Central memory CD4-positive, alpha-beta T cell (primary cell): ENCODE measurements at places on chromosomes 5 and 9.

GRCh38 chr5:137761566-137761965 lies 7.4 kb upstream of the HNRNPA0 start:
- no peak for DNase-seq

GRCh38 chr9:22216730-22217172 lies 207.6 kb upstream of the CDKN2B start:
- no peak for DNase-seq

DNA sequence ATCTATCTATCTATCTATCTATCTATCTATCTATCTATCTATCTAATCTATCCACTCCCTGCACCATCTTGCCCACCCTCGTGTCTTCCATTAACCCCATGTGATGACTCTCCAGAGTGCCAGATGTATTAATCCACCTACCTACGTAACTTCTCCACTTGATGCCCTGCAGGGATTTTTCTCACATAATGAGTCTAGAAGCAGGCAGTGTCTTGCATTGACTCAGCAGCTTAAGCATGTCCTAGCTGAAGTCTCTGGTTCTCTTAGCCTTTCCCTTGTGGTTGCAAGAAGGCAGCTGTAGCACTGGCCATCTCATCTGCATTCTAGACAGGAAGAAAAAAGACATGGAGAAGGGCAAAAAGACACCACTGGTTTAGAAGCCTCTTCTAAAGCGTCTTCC lies 96.7 kb upstream of the ALDH1B1 start:
- no peak for DNase-seq

- DNase-seq, result no peak
Observed at GRCh38 chr9:135857371-135857786, 50.0 kb downstream of the CAMSAP1 start.

GRCh38 chr9:106107716-106108115 lies 413.4 kb downstream of the TMEM38B start:
- DNase-seq, result no peak

DNA sequence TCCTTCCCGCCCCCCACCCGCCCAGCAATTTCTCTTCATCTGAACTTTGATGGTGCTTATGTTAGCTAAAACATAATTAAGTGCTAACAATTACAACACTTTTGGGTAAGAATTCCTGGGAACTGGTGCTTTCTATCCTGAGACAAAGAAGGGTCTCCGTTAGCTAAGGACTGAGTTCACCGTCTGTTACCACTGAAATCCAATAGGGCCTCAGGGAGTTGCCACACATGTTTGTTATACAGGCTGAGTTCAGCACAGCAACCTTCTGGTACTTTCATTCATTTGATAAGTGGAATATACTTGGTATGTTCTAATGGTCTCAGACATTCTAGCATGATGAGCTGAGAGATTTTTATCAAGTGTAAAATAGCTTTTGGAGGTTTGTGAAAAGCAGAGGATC lies 437.9 kb downstream of the EFNA5 start:
- DNase-seq, result no peak

DNA sequence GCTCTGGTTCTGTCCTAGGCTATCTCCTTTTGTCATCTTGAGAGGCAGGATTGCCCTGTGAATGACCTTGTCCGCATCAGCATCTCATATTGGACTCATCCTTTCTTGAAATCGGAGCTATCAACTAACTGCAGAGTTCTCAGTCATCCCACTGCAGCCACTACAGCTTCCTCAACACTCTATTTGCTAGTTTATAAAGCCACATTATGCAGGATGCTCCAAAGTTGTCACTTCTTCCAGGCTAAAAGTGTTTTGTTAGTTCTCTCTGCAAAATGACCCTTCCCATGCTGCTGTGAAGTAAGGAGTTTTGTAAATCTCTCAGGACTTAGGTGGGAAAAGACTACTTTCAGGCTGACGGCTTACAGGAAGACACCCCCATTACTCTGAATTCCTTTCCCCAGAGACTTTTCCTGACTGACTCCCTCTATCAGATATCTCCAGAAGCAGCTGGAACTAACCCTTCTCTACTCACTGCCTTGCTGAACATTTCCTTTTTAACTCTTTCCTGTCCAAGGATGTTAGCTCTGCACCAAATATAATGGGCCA lies 257.6 kb downstream of the NFIB start:
- DNase-seq, result no peak

- DNase-seq, result no peak
Observed at GRCh38 chr5:88606173-88606572, 276.8 kb downstream of the MEF2C start.
